ENCODE measurements at places on chromosomes 16 and 17.

DNA sequence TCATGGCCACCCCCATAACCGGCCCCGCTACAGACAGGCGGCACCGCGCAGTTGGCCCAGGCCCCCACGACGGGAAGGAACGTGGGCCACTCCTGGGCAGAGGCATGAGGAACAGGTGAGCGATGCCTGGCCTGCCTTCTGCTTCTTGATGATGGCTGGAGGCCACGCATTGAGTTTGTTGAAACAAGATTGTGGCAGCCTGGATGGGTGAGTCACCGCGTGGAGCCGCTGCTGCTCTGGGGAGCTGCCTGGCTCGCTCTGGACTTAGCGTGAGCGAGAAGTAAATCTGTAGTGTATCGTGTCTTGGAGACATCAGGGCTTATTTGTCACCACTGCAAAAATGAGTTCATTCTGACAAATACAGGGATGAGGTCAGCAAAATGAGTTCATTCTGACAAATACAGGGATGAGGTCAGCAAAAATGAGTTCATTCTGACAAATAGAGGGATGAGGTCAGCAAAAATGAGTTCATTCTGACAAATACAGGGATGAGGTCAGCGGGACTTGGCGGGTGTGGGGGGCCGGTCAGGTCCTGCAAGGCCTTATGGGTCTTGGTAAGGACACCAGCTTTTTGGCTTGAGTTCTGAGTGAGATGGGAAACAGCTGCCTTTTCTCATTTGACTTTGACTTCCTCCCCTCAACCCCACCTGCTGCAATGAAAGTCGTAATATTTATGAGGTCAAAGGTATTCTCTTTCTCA is 93.0 kb downstream of the SEC14L1 start:
- no peak for DNase-seq

GRCh38 chr16:28288114-28288513 is 4.2 kb upstream of the SBK1 start:
- DNase-seq = no peak

DNA sequence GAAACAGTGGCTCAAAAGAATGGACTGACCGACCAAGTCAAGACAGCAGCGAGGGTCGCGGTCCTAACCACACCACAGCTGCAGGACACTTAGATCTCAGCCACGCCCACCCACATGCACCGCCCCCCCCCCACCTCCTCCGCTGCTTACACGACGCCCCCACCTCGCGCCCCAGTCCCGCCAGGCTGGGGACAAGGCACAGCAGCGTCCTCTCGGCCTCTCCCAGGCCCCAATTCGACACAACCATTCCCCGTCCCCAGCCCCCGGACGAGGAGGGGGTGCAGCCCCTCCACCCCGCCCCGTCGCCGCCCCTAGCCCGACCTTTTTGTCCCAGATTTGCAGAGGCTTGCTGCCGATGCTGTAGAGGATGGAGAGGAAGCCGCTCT is 477 bp downstream of the CFAP20 start:
- DNase-seq = no peak

GRCh38 chr16:86965840-86966550 is 351.2 kb downstream of the C16orf95 start:
- DNase-seq = no peak

GRCh38 chr16:67105246-67105645 is 4.5 kb upstream of the PHAF1 start:
- no peak for DNase-seq

DNA sequence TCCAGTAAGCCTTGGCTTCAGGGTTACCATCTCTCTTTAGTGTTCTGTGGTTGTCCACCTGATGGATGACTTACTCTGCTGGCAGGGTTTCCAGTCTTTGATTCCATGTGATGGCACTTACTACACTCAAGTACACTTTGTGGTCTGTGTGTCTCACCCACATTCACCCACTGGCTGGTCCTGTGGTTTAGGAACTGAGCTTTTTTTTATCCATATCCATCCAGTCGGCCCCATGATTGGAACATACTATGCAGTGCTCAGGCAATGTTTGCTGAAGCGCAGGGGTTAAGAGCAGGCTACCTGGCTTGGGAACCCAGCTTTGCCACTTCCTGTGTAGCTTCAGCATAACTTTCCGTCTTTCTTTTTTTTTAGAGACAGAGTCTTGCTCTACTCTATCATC is 2.8 kb upstream of the FUS start:
- DNase-seq = no peak

GRCh38 chr17:74512624-74513091 is 18.6 kb downstream of the CD300LB start:
- DNase-seq = no peak

DNA sequence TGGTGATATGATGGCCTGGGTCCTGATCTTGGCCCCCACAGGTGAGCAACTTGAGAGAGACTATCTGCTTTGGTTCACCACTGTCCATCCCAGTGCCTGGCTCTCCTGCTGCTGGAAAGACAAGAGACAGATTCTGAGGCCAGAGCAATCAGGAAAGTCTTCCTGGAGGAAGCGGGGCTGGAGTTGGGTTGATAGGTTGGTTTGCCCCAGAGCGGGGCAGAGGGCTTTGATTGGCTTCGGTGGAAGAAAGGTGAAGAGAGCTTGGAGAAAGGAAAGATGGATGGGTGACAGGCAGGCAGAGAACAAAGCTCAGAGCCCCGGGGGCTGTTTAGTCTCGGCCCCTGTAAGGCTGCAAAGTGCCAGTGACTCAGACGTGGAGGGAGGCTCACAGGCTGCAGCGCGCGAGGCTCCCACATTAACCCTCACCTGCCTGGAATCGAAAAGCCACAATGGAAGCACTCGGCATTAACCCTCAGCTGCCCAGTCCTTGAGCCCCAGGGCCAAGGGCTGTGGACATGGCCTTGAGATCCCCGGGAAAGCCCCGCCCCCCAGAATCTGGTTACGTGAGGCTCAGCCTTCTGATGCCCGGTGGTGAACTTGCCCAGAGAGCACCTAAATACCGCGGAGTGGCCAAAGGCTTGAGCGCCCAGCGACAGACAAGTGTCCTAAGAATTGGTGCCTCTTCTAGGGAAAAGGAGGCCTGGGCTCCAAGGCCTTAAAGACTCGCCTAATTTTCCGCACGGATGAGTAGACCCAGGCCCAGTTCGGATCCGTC is 996 bp upstream of the CPNE2 start:
- no peak for DNase-seq

Data from stimulated activated CD8-positive, alpha-beta memory T cell treated with anti-CD3 and anti-CD28 coated beads, Interleukin-4, amount 100 ng/mL, for 4 hours (primary cell).